ENCODE measurements at places on chromosomes 4 and X.

- DNase-seq = no peak
Observed at GRCh38 chrX:39008549-39008948, 207.3 kb downstream of the MID1IP1 start.

- no peak for DNase-seq
Observed at GRCh38 chr4:68077301-68077700, 52.4 kb downstream of the TMPRSS11F start.

- peak; percentile 89 for DNase-seq
Observed at GRCh38 chr4:8099981-8100464, 58.6 kb downstream of the ABLIM2 start.

DNA sequence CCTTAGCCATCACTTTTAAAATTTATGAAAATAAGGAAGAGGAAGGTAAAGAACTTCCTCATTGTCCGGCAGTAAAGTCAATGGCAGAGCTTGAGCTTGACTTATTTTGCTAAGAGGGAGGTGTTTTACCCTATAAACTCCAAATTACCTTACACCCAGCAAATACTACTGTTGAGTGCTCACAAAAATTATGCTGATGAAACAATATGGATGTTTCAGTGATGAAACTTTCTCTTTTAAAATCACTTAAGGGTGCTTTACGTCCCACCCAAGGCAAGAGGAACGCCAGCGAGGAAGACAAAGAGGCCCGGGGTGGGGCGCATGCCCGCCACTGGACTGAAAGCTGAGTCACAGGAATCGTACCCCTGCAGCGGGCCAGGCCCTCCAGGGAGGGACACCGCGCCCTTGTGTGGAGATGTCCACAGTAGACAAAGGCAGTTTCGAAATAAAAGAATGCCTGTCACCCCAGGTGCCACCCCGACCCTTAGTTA is 560 bp upstream of the TMSB4X start:
- DNase-seq = peak; percentile 64

GRCh38 chr4:4853371-4853823 is 6.1 kb upstream of the MSX1 start:
- DNase-seq = peak; percentile 38

DNA sequence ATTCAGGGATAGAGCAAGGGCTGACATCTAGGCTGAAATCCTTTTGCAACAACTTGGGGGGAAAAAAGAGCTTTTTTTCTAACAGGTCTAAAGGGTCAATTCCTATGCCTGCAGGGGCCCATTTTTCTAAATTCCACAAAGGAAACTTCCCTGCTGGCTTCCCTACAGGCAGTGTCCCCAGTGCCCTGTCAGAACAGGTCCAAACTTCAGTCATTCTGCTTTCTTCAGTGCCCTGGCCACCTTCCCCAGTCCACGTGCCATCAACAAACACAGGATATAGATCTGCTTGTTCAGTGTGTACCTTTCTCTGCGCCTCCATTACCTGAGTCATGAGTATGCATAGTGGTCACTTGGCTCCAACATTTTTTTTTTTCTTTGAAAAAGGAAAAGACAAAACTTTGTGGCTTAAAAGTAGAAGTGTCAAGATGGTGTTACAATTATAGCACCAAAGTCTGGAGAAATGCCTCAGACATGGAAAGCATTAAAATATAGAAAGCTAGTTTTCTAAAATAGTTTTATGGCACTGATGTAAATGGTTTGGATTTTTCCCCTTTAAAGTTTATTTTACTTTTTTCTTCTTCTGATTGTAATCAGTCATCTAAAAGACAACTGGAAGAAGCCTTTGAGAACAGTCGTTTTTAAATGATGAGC is 84.0 kb upstream of the JADE1 start:
- DNase-seq = no peak

GRCh38 chr4:18111081-18111480 is 89.5 kb upstream of the LCORL start:
- no peak for DNase-seq

- DNase-seq = peak; percentile 93
Observed at GRCh38 chr4:8580321-8581093, at the start of gene GPR78. GPR78 (plus strand) TSS chr4:8580392; CDS start chr4:8580983, 591 bp downstream.

GRCh38 chrX:24150898-24151297 is 1.4 kb downstream of the ZFX start:
- no peak for DNase-seq

DNA sequence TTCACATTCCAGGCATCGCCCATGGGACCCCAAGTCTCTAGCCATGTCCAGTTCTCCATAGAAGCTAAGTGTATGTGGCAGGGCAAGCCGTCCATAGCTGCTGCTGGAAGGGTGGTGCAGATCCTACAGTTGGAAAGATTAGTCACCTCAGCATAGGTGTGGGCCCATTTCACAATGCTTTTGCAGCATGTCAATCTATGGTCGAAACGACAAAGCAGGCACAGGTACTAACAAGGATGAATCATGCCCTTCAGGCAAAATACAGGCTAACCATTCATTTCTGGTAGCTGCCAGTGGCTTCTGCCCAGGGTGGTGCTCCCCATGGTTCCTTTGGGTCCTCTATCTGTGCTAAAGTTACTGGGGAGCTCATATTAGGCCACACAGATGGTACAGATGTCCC is 225.2 kb downstream of the ADGRL3 start:
- DNase-seq = no peak

- DNase-seq = peak; percentile 41
Observed at GRCh38 chrX:83510510-83511062, 2.5 kb downstream of the POU3F4 start.

GRCh38 chr4:87260477-87260876 is 40.1 kb upstream of the KLHL8 start:
- DNase-seq = no peak

- DNase-seq = no peak
Observed at GRCh38 chrX:69015156-69015555, 150.1 kb downstream of the PJA1 start.

- no peak for DNase-seq
Observed at GRCh38 chr4:71254451-71255012, 84.3 kb upstream of the SLC4A4 start.

DNA sequence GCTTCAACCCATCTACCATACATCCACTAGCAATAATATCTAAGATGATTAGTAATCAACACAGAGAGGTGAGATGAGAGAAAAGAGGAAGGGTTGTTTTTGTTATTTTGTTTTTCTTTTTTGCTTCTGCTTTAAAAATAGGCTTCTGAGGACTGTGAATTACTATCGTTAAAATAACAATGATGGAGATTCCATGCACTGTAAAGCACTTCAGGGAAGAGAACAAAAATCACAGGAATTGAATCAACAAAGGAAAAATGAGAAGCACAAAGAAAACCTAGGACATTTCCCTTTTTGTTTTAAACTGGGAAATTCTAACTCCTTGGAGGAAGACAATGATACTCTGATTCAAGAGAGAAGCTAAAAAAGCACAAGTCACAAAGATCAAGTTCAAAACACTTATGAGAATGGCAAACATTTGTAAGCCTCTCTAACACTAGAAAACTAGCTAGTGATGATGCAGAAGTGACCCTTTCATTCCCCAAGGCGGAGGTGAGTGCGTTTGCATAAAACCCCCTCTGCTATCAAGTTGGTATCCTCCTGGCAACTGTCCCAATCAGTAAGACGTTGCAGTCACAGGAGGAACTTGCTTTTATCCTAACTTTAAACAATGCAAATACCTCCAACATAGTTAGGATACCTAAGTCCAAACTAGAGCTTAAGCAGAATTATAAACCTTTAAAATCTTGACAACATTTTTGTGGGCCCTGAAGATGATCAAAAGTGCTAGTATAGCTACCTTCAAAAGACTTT is 308.5 kb downstream of the CAMK2D start:
- DNase-seq = no peak

DNA sequence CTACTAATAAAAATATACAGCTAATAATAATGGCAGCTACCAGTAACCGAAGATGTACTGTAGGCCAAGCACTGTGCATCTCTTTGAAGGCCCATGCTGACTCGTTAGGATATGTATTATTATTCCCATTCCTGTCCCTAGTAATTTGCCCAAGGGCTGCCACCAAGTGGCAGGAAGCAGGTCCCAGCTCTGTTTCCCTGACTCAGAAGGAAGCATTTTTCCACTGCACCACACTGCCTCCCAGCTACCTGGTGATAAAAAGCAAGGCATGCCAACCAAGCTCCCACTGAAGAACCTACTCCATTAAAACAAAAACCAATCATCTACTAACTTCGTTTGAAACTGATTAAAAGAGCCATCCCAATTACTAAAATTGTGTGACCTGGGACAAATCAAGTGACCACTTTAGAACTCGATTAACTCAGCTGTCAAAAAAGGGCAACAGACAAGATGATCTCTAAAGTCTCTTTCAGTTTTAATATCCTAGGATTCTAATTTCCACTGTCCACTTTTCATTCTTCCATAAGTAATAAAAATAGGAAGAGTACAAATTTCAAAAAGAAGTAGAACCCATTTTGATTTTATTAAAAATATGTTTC is 24.3 kb upstream of the PGM2 start:
- DNase-seq = peak; percentile 94

DNA sequence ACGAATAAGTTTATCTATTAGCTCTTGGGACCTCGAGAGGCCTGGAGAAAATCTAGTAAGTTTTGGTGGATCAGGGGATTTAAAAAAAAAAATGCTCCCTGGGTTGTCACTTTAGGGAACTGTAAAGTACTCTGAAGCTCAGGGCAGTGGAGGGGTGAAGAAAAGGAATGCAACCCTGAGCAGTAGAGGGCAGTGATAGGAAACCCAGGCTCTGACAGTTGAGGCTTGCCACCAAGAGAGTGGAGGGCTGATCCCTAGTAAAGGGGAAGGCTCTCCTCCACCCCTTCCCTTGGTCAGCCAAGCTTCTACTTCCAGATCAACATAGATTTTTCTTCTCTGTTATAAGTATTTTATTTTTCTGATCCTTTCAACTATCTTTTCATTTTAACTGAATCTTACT is 73.1 kb downstream of the FBXO8 start:
- DNase-seq = no peak

GRCh38 chr4:140047017-140047640 is 106.9 kb downstream of the MAML3 start:
- DNase-seq = no peak

DNA sequence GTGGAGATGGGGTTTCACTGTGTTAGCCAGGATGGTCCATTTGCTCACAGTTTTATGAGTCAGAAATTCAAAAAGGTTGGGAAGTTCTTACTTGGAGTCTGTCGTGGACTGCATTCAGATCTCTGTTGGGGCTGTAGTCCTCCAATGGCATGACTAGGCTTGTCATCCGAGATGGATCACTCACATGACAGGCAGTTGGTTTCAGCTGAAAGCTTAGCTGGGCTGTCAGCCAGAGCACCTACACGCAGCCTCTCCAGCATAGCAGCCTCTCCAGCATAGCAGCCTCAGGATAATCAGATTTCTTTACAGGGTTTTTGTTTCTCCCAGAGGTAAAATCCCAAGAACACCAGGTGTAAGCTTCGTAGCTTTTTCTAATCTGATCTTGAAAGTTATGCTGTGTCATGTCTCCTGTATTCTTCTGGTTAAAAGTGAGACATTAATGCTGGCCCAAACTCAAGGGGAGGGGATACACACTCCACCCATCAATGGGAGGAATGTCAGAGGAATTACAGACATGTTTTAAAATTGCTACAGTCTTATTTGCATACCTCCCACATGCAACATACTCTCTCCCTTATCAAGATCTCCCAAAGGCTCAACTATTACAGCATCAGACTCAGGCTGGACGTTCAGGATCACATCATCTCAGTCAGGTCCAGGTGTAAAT is 31.6 kb upstream of the SOD3 start:
- peak; percentile 42 for DNase-seq

- DNase-seq = no peak
Observed at GRCh38 chr4:174278467-174278866, 5.0 kb downstream of the FBXO8 start.

- DNase-seq = no peak
Observed at GRCh38 chr4:47692691-47693090, 145.2 kb downstream of the CORIN start.

DNA sequence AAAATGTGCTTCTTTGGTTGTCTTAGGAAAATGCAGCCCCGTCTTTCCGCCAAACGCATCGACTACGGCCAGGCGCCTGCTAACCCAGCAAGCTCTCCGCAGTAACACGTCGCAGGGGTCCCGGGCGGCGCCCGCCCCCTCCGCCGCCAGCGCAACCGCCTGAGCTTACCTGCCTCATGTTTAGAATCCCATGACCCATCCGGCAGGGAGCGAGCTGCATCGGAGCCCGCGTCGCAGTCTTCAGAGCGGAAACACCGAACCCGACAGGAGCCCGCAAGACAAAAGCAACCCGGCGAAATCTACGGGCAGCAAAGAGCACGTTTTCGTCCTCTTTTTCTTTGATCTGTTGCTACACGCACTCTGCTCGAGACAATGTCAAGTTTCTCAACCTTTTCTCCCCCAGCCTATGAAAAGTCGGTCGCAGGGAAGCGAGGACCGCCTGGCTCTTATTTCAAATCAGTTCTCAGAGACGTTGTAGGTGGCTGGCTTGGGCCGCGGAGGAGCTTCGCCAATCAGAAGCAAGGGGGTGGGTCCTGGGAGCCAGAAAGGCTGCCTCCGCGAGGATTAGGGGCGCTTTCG is at the start of gene MID1:
Gene MID1 (minus strand): TSS at position 465 of the 579 bp plus-strand sequence. CDS start 53,038 bp downstream, outside the sequence.
- peak; percentile 92 for DNase-seq
